Cardiac ventricle fibroblast (primary cell): ENCODE measurements at places on chromosomes 6 and 20. TPM values are rescaled to one million over a fixed set of nuclear protein-coding genes. Genes with fewer than 3 reads are reported as not detected.

The NKX2-4 gene
- total RNA-seq = not detected in 2 replicates

The CDKN1A gene
- total RNA-seq = 290 and 302 TPM in 2 replicates

The HAO1 gene
- not detected in 2 replicates for total RNA-seq

The FAM83B gene
- total RNA-seq = not detected in 2 replicates

The HUS1B gene
- not detected in 2 replicates for total RNA-seq

The NRN1 gene
- total RNA-seq = 0.10 and 0.12 TPM in 2 replicates

The EEF1A2 gene
- total RNA-seq = not detected in 2 replicates

The FAM83C gene
- total RNA-seq = not detected in 2 replicates

The SRC gene
- total RNA-seq = 21.2 and 26.0 TPM in 2 replicates

The ABRACL gene
- 11.4 and 13.7 TPM in 2 replicates for total RNA-seq

The MUCL3 gene
- total RNA-seq = not detected in 2 replicates

The TRMT6 gene
- 6.9 and 10.3 TPM in 2 replicates for total RNA-seq

The TGM3 gene
- not detected in 2 replicates for total RNA-seq

The SH3BGRL2 gene
- 1.8 and 2.5 TPM in 2 replicates for total RNA-seq

The MYBL2 gene
- total RNA-seq = 1.4 and 1.6 TPM in 2 replicates

The GNMT gene
- not detected in 2 replicates for total RNA-seq

The KHDC1L gene
- total RNA-seq = not detected in 2 replicates

The TBC1D32 gene
- 5.5 and 10.7 TPM in 2 replicates for total RNA-seq

The TINAG gene
- total RNA-seq = not detected in 2 replicates

The FNDC1 gene
- total RNA-seq = 1.7 TPM in 2 replicates

The CD109 gene
- 22.8 and 27.1 TPM in 2 replicates for total RNA-seq

The CAPN11 gene
- 0.12 and 0.34 TPM in 2 replicates for total RNA-seq

The ERVFRD-1 gene
- total RNA-seq = not detected in 2 replicates

The PRR18 gene
- 0.05 TPM in 1 of 2 replicates, not detected in the other for total RNA-seq

The CASS4 gene
- 2.8 and 4.0 TPM in 2 replicates for total RNA-seq

The RPL7L1 gene
- 77.8 and 97.9 TPM in 2 replicates for total RNA-seq

The FAM209B gene
- not detected in 2 replicates for total RNA-seq

The SLPI gene
- not detected in 2 replicates for total RNA-seq

The ECT2L gene
- total RNA-seq = 0.06 and 0.20 TPM in 2 replicates

The ANKEF1 gene
- 0.37 and 0.68 TPM in 2 replicates for total RNA-seq

The IL17F gene
- total RNA-seq = not detected in 2 replicates

The ITPA gene
- total RNA-seq = 39.3 and 43.7 TPM in 2 replicates

The ATP5F1E gene
- 18.9 TPM in 2 replicates for total RNA-seq

The ADTRP gene
- total RNA-seq = not detected in 2 replicates

The PTGIS gene
- total RNA-seq = 33.8 and 35.1 TPM in 2 replicates

The TMEM14A gene
- total RNA-seq = 29.8 and 36.9 TPM in 2 replicates

The TCEA2 gene
- total RNA-seq = 26.6 and 26.8 TPM in 2 replicates

The KCNK16 gene
- total RNA-seq = not detected in 2 replicates

The SOX18 gene
- total RNA-seq = 1.7 and 3.2 TPM in 2 replicates

The EDEM2 gene
- total RNA-seq = 31.6 and 32.9 TPM in 2 replicates

The ENPP5 gene
- 0.39 and 1.3 TPM in 2 replicates for total RNA-seq

The CNBD2 gene
- total RNA-seq = 2.8 and 5.1 TPM in 2 replicates

The BMP6 gene
- 4.9 and 8.8 TPM in 2 replicates for total RNA-seq

The HCK gene
- total RNA-seq = not detected in 2 replicates

The SRMS gene
- total RNA-seq = not detected in 2 replicates

The PLA2G7 gene
- not detected in 2 replicates for total RNA-seq

The CCND3 gene
- total RNA-seq = 80.7 and 82.2 TPM in 2 replicates

The RNF182 gene
- 0.05 and 0.12 TPM in 2 replicates for total RNA-seq

The LGSN gene
- not detected in 2 replicates for total RNA-seq

The GABRR2 gene
- total RNA-seq = not detected in 2 replicates

The LTA gene
- total RNA-seq = not detected in 2 replicates

The RBM24 gene
- total RNA-seq = 0.25 TPM in 1 of 2 replicates, not detected in the other

The RIPOR3 gene
- total RNA-seq = 1.8 and 2.5 TPM in 2 replicates
